Pancreas (tissue), 10 donors: ENCODE measurements at places on chromosomes 3 and 15. TPM values are rescaled to one million over a fixed set of nuclear protein-coding genes. Genes with fewer than 3 reads are reported as not detected.

DNA sequence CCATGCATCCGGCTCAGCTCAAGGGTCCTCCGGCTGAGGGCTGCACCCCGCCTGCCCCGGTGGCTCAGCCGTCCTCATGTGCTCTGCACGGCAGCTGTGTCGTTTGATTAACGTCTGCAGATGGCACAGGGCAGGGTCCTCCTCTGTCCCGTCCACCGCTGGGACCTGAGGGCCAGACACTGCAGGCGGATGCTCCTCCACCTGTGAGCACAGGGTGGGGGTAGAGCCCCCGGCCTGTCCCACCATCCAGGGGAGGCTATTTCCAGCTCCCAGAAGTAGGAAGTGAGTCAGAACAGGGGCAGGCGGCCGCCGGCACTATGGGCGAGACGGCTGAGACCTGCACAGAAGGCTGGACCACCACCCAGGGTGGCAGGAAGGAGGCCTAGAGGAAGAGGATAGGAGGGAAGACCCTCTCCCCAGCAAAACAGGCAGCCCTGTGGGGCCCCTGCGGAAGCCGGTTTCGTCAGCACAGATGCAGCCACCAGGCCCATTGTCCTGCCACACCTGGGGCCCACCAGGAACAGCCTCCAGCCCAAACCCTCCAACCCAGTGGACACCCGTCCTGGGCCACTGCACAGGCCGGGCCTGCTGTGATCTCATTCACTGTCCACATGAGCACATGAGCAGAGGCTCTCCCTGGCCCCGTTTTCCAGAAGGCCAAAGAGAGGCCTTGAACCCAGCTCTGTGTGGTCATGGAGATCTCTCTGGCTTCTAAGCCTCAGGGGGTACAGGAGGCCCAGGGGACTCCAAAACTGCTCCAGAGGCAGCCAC, 12.6 kb upstream of the PLXND1 start:
- DNase-seq: peak; percentile 44
- H3K36me3 ChIP-seq: no peaks in the 10 kb centered on the region
- H3K4me1 ChIP-seq: peaks cover 3% of the 10 kb centered on the region
- no peaks in the 10 kb centered on the region for H3K27me3 ChIP-seq
- no peak overlapping the region for H3K27ac ChIP-seq

PCOLCE2 gene
- polyA plus RNA-seq: 2.5 TPM

CASR gene
- 6.9 TPM for polyA plus RNA-seq

DNA sequence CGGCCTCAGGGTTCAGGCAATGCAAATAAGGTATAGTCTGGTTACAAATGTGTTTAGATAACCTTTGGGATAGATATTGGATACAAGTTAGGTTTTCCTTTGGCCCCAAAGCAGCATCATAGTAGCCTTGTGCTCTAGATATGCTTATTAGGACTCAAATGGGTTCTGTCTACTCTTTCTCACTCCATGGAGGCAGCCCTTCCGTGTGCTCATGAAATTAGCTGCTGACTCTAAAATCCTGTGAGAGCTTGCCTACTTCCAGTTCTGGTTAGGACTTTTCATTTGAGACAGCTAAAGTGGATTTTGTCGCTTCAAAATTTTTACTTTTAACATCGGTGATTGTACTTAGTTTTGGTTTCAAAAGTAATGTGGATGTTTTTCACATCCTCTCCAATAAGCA, 1.6 kb downstream of the CDV3 start:
- peak overlapping the region; percentile 95 for H3K27ac ChIP-seq
- peaks cover 30% of the 10 kb centered on the region for H3K4me1 ChIP-seq
- H3K4me3 ChIP-seq: peak overlapping the region; percentile 81

ZNF662 gene
- 5.4 TPM for polyA plus RNA-seq

CSPG4 gene
- polyA plus RNA-seq: 2.9 TPM

GRCh38 chr3:124793054-124793739, 62.9 kb downstream of the UMPS start:
- no peaks in the 10 kb centered on the region for H3K36me3 ChIP-seq
- no peak overlapping the region for H3K27ac ChIP-seq
- no peak overlapping the region for H3K4me3 ChIP-seq
- H3K27me3 ChIP-seq: no peaks in the 10 kb centered on the region
- no peaks in the 10 kb centered on the region for H3K4me1 ChIP-seq

GRCh38 chr3:64379221-64379620, 154.0 kb upstream of the PRICKLE2 start:
- no peaks in the 10 kb centered on the region for H3K4me1 ChIP-seq
- no peak overlapping the region for H3K27ac ChIP-seq
- no peak overlapping the region for H3K4me3 ChIP-seq
- H3K36me3 ChIP-seq: no peaks in the 10 kb centered on the region
- no peaks in the 10 kb centered on the region for H3K27me3 ChIP-seq
- no peak for DNase-seq

DUOX1 gene
- 0.27 TPM for polyA plus RNA-seq

DNA sequence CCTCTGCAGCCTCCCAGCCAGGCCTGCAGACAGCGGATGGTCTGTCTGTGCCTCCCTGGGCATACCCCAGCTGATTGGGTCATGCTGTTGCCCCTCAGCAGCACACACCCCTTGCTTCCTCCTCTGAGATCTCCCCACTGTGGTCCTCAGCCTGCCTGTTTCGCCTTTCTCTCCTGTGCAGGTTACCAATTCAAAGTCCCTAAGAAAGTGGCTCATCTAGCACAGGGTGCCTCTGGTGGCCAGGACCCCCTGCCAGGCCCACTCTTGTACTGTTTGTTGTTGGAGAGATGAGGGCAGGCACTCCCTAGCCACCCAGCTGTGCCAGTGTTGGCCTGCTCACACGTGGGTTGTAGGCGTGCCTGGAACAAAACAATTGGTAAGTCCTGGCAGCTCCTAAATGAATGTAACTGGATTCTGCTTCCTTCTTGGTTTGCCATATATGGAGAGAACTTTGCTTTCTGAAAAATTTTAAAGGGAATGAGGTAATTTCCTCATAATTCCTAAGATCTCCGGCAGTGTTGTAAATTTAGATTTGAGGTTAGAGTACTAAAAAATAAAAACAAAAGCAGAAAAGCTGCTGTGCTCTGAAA, 213.2 kb upstream of the IL12A start:
- H3K4me1 ChIP-seq: no peaks in the 10 kb centered on the region
- no peak overlapping the region for H3K27ac ChIP-seq
- no peaks in the 10 kb centered on the region for H3K36me3 ChIP-seq
- no peak for DNase-seq

DNA sequence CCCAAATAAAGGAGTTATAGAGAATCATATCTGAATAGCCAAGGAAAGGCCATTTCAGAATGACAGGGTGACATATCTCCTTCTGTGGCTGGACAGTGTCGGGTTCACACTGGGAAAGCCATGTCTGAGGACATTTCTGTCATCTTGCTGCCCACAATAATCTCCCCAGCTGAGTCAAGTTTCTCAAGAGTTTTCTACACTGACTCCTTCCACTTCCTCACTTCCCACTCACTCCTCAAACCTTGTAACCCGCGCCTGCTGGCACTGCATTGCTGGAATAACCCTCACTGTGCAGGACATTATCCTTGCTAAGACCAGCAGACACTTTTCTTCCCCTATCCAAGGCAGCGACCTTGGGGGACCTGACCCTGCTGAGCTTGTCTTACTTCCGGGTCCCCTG, 5.3 kb upstream of the INSYN1 start:
- DNase-seq: no peak
- no peak overlapping the region for H3K4me3 ChIP-seq
- H3K36me3 ChIP-seq: no peaks in the 10 kb centered on the region
- H3K27me3 ChIP-seq: no peaks in the 10 kb centered on the region
